Stomach (tissue), 19 donors: ENCODE measurements at places on chromosomes 4 and X. TPM values are rescaled to one million over a fixed set of nuclear protein-coding genes. Genes with fewer than 3 reads are reported as not detected.
A peak's percentile ranks its signal among the peaks of the same experiment; 100 is the strongest.

DNA sequence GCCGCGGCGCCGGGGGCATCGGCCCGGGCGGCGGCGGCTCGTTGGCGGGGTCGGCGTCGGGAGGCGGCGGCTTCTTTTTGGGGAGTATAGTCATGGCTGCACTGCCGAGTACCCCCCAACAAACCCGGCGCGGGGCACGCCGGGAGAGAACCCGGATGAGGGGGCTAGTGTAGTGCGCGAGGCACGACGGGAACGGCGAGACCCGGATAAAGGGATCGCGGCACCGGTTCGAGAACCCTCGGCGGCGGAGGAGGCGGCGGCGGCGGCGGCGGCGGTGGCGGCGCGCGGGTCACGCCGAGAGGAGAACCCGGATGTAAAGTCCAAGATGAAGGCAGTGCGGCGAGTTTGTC is at the start of gene OTUD5:
Gene OTUD5 (minus strand): TSS at position 131 of the 350 bp plus-strand sequence. CDS start 37 bp downstream, at position 94.
- peak; percentile 85 for DNase-seq

DNA sequence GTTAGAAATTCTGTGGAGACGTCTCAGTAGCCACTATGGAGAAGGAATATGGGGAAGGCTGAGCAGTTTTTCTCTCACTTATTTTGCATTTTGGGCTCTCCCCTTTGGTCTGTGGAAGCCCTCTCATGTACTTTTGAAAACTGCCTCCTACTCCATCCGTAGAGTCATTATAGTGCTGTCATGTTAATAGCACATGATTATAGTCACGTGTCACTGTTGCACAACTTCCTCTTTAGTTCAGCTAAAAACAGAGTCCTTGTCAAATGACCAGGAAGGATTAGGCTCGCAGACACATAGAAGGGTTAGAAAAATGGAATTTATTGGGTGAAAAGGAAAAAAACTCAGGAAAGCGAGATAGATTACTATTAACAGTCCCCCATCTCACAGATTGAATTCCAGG is 258.2 kb upstream of the CXorf51A start:
- DNase-seq = no peak

DNA sequence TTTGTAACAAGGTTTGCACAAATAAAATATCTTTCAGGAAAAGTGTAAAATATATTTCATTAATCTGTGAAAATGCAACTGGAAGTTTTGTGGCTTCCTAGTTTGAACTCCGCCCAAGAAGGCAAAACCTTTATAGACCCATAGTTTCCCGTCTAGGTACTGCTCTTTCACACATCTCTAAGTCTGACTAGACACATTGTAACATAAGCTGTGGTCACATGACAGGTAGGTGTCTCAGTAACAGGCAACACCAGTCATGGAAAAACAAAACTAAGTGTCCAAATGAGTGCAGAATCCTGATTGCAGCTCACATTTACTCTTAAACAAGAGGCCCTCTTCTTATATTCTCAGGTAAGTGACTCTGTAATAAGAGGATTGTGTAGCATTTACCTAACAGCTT is 55.6 kb downstream of the SNCA start:
- no peak for DNase-seq

DNA sequence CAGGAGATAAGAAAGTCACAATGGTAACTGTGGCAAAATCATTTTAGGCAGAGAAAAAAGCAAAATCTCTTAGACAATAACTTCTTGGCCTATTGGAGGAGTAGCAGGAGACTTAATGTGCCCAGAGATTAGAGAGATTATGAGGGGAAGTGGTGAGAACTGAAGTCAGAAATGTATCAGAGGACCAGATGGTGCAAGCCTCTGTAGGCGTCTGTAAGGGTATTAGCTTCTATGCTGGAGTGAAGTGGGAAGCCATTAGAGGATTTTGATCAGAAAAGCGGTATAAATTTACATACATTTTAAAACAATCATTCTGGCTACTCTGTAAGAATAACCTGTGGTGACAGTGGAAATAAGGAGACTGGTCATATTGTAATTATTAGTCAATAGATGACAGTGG is 236.7 kb downstream of the FAT4 start:
- no peak for DNase-seq

DNA sequence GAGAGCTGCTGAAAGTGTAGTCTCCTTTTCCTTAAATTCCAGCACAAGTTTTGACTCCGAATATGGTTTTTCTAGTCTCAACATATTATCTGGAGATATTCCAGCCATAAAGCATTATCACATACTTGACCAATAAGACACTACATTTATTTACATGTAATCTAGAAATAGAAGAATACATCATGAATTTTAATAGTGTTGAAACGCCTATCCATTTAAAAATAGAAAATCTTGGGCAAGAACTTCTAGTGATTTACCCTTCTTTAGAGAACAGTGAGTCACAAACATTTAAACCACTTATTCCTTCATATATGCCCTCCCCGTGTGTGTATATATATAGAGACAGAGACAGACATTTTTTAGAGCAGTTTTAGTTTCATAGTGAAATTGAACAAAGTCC is 161.5 kb downstream of the SOWAHB start:
- DNase-seq = peak; percentile 40

DNA sequence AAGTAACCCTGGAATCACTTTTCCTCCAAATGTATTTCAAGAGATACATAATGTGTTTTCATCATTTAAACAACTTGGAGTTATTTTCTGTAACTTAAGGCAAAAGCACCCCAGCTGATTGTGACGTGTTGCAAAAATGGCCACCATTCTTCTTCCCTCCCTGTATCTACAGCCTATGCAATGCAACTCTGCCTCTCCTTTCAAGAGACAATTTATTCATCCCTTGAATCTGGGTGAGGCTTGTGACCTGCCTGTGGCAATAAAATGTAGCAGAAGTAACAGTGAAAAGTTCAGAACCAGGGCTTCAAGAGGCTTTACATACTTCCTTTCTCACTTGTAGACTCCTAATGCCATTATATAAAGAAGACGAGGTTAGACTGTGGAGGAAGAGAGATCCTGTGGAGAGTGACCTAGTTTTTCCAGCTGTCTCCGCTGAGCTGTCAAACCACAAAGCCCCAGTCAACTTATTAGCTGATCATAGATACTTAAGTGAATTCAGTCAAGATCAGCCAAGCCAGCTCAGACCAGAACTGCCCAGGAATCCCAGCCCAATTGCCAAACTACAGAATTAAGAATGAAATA is 81.0 kb upstream of the KLF3 start:
- DNase-seq = no peak

DNA sequence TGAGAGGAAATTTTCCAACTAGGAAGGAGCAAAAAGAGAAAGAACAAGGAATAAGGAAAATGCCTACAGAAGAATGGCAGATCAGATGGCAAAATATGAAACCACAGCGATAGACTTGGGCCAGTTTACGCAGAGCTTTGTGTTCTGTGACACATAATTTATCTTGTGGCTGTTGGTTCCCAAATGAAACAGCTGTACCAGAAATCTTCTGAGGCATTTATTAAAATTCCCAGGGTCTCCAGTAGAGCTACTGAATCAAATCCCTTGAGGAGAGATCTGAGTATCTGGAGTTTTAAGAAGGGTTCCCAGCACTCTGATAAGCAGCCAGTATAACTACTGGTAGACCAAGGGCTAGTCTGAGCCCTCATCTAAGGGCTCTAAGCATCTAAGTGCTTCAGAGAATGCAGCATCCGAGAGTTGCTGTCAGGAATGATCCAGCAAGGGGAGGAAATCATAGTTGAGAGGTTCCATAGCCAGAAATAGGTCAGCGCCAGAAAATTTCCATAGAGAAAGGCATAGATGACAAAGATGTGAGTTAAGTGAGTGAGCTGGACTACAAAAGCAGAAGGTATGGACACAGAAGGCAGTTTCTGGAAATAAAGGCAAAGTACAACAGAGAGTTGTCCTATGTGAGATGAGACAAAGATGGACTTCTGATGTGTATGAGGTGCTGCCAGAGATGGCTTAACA is 46.3 kb upstream of the FAM241A start:
- no peak for DNase-seq

DNA sequence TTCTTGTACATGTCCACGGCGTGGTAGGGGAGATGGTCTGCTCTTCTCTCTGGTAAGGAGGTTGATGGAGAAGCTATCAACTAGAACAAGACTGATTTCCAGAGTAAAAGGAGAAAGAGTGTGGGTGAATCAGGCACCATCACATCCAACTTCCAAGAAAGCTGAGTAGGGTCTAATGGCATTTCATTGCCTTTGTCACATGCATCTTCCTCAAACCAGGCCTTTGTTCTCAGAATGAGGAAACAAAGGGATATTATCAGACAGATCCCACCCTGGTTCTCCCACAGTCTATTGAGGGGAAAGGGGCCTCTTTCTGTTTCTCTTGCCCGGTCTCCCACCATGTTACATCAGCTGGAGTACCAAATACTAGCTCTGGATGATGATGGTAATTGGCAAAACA is 160.2 kb upstream of the RBPJ start:
- DNase-seq = no peak

Gene GABRQ
- total RNA-seq = 0.18 TPM

Gene TAF7L
- total RNA-seq = 2.0 TPM

Gene GUCY2F
- not detected for total RNA-seq
